ENCODE measurements at places on chromosomes 2 and 18.

DNA sequence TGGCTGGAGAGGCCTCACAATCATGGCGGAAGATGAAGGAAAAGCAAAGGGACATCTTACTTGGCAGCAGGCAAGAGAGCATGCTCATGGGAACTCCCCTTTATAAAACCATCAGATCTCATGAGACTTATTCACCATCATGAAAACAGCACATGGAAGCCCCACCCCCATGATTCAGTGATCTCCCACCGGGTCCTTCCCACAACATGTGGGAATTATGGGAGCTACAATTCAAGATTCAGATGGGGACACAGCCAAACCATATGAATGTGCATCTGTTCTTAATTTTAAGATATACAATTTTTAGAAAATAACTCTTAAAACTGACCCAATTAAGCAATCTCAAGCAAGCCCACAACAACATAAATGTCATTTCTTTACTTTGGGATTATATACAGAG, 12.6 kb downstream of the C18orf63 start:
- DNase-seq, result no peak

GRCh38 chr18:61474341-61474740, 141.1 kb downstream of the CDH20 start:
- DNase-seq, result no peak

DNA sequence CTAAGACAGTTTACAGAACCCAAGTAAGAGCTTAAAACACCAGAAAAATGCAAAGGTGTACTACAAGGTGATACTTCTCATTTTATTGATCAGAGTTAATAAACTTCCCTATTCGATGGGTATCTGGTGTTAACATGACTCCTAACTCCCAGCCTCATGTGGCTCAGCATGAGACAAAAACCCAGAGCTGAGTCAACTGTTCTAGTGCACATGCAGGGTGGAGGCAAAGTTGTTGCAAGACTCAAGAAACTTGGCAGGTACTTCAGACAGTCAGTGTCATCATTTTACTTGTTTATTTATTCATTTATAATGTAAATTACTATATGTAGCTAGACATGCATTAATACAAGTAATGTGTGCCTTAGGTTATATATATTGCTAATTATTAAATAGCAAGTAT, 216.6 kb upstream of the DSEL start:
- DNase-seq, result no peak

GRCh38 chr2:142445551-142446072, 314.8 kb upstream of the LRP1B start:
- no peak for DNase-seq

- DNase-seq, result no peak
Observed at GRCh38 chr18:27996801-27997272, 180.1 kb downstream of the CDH2 start.

DNA sequence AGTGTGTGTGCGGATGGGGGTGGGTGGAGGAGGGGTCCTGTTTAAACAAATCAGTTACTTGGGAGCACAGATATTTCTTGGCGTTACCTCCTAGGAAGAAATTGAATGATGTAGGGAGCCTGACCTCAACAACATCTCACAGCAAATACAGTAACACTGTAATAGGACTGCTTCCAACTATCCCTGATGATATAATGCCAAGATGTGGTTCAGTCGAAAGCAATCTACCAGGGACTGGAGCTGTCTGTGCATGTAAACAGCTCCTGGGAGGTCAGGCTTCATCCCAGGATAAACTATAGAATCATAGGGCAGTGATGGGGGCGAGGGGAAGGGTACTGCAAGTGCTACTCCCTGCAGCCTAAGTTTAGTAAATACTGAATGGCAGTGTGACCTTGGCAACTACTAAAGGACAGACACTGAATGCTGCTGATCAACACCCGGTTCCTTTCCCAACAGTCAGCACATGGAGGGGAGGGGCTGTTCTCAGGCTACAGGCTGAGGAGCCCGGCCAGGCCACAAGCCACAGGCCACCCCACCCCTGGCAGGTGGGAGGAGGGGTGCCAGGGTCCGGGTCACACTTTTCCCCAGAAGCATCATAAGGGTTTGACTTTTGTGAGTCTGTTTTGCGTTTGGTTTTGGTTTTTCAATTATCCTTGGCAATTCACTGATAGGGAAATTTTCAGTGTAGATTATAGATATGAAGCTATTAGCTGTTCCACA, 85.3 kb upstream of the ZNF397 start:
- DNase-seq, result no peak

DNA sequence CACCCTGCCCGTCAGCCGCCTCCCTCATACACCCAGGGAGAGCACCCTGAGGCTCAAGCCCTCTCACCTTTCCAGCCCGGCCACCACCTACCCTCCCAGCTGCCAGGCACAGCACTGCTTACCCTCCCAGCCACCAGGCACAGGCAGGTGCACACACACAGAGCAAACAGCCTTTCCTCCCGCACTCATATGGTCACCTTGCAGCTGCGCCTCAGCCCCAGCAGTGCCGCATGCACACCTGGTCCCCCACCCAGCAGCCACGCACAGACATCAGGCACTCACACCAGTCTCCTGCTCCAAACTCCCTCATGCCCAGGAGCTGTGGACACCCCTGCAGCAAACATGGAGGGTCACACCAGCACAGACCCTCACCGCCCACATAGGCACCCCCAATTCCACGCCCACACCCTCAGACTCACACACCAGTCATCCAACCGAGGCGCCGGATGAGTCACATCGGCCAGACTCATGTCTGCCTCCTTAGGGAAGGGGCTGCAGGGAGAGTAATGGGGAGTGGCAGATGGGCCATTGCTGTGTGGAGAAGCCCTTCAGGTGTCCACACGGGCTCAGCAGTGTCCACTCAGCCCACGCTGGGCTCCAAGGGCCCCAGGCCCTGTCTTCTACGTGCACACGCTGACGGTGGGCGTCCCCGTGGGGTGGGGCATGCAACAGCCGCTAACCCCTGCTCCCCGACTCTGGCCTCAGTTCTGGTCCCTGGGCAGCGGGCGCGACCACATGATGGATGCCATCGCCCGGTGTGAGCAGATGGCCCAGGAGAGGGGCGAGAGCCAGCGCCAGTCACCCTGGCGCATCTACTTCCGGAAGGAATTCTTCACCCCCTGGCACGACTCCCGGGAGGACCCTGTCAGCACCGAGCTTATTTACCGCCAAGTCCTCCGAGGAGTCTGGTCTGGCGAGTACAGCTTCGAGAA, 22.3 kb upstream of the GPR17 start:
- no peak for DNase-seq

- DNase-seq, result peak; percentile 15
Observed at GRCh38 chr2:177332026-177332991, 60.3 kb upstream of the AGPS start.

- DNase-seq, result peak; percentile 45
Observed at GRCh38 chr2:102258386-102259074, 52.8 kb upstream of the IL1RL1 start.

- DNase-seq, result peak; percentile 74
Observed at GRCh38 chr2:203578759-203579643, 43.9 kb upstream of the RAPH1 start.

DNA sequence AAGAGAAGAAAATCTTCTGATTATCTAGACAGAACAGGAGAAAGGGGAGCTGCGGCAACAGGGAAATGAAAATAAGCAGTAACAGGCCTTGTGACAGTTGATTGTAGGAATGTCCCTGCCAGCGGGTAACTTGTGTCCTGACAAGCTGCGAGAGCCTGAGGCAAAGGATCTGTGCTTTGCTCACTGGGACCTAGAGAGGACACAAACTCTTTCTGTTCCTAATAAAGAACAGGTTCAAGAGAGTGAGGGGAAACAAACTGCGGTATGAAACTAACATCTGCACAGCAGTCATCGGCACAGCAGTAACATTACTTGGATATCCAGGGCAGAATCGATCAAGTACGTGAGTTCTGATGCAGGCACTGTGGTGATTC, 103.7 kb upstream of the THOC1 start:
- no peak for DNase-seq

DNA sequence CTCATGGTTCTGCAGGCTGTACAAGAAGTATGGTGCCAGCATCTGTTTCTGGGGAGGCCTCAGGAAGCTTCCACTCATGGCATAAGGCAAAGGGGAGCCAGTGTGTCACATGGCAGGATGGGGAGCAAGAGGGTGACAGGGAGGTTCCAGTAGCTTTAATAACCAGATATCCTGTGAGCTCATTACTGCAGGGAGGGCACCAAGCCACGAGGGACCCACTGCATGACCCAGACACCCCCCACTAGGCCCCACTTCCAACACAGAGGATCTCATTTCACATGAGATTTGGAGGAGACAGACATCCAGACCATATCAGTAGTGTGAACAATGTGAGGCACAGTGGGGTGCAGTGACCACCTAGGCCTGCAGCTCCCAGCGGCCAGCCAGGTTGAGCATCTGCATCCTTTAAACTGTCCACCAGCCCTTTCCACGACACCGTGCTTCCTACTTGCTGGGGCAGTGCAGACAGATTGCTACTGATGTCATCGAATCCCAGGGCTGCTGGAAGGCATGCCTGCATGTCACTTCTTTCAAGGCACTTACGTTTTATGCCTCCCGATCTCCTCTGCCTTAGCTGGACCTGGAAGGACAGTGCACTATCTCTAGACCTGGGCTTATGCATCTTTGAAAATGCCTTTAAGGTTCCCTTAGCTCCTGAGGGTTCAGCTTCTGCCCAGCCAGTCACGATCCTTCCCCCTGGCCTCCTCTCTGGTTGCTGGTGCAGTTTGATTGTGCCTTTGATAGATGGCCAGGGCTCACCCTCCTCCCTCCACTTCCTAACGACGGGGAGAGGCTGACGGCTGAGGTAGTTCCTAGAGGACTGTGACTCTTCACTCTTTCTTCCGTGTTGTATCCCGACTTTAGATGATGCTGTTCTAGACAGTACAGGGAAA, 174.3 kb downstream of the FAM210A start:
- DNase-seq, result no peak

DNA sequence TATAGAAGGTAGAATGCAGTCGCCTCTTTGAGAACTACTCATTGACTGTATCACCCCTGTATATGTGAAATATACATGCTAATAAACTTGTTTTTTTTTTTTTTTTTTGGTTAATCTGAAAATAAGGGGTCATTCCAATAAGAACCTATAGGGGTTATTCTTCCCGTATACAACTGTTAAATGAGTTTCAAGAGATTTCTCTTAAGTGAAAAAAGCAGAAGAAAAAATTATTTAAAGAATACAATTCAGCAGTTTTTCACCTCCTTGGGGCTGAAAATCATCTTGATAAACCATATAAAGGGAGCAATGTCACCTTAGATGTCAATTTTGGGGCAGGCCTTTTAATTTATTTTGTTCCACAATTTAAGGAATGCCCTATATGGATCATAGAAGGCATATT, 66.5 kb downstream of the SEPTIN10 start:
- no peak for DNase-seq

- DNase-seq, result no peak
Observed at GRCh38 chr2:40820319-40820718, 368.4 kb upstream of the SLC8A1 start.

DNA sequence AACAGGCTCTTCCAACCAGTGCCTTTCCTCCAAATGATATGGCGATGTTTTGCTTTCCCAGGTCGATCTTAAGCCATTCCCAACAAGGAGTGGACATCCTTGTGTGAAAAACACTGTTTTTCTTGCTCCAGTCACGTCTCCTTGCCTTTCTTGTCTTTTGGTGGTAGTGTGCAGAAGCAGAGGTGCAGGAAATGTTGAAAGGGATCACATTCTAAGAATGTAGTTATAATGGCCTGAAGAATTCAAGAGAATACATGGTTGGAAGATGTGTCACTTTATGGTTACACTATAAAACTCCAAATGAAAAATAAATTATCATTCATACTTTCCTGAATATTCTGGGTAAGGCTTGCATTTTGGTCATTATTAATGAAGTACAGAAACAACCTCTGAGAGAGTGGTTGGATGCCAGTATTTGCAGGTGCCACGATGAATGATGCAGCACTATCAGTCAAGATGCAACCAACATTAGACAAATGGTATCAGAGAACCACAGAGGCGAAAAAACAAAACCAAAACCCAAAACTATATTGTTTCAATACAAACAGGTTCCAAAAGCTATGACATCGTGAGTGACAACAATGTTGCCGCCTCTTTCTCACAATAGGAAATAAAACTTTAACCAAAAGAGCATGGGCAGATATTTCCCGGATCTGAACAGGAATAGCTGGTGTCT, 27.5 kb upstream of the POLE4 start:
- DNase-seq, result no peak

DNA sequence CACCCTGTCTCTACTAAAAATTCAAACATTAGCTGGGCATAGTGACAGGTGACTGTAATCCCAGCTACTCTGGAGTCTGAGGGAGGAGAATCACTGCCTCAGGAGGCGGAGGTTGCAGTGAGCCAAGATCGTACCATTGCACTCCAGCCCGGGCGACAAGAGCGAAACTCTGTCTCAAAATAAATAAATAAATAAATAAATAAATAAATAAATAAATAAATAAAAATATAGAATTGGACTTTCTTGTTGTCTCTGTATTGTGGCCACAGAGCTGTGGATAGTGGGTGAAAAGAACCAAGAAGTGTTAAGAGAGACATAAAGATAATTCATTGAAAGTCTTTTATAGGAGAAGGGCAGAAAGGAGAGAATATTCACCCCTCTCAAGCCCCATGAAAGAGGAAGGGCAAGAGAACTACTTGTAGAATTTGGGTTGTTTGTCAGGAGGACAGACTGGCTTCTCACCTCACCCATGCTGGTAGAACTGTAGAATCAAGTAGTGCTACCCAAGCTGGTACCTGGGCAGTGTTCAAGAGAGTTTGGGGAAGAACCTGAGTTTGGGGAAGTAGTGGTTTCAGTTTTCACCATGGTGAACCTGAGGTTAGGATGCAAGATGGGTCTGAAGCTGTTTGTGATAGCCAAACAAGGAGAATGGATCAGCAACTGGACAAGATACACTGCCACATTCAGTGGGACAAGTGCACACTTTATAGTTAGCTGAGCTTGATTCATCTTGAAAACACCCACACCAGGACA, 256.5 kb downstream of the CD226 start:
- DNase-seq, result no peak

DNA sequence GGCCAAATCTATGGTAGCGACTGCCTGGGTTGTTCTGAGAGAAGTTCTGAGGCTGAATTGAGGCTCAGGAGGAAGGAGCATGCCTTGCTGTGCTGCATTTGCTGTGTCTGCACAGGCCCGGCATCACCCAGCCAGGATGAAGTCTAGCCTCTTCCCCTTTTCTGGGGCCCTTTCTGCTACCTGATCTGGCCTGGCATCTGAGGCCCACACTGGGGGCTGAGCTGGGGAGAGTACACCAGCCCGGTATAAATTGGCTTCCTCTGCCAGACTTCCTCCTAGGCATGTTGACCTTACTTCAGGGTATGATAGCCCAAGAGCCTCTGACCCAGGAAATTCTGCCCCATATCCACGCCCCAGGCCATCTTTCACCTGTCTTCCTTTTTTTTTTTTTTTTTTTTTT, 30.0 kb downstream of the MRPL35 start:
- no peak for DNase-seq

- peak; percentile 49 for DNase-seq
Observed at GRCh38 chr18:10519999-10520935, 5.6 kb upstream of the NAPG start.

- peak; percentile 2 for DNase-seq
Observed at GRCh38 chr2:30683236-30683956, 123.8 kb downstream of the CAPN13 start.

DNA sequence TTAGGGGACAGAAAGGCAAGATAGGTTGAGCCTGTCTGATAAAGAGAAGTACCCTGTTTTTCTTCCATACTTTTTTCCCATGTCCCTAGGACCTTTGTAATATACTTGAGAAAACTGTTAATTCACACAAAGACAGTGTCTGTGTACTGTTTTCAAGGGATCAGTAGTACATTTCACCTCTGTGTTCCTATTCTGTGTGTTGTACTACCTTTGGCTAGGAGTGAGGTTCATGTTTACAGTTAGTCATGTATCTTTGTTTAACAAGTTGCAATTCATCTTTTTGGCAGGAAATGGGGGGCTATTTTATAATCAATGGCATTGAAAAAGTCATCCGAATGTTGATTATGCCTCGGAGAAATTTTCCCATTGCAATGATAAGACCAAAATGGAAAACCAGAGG, 6.7 kb downstream of the POLR1B start:
- DNase-seq, result no peak
